NCI-H1436 treated with DMSO at 0.1 percent for 48 hours (cell line): ENCODE measurements at places on chromosomes 16 and 17.

- no peak for DNase-seq
Measured at GRCh38 chr17:41498276-41498675, 7.1 kb downstream of the KRT13 start.

- no peak for DNase-seq
Measured at GRCh38 chr17:66165537-66166123, 26.3 kb downstream of the CEP112 start.

- no peak for DNase-seq
Measured at GRCh38 chr16:66891360-66891759, 11.0 kb downstream of the PDP2 start.

GRCh38 chr16:28974437-28975157 is at the start of gene SPNS1:
Gene SPNS1, plus strand, starts transcription at chr16:28974778. Its CDS starts 374 bp downstream, at chr16:28975152.
- DNase-seq: peak; percentile 63

- DNase-seq: peak; percentile 86
Measured at GRCh38 chr16:24013864-24014645, 178.3 kb downstream of the PRKCB start.

DNA sequence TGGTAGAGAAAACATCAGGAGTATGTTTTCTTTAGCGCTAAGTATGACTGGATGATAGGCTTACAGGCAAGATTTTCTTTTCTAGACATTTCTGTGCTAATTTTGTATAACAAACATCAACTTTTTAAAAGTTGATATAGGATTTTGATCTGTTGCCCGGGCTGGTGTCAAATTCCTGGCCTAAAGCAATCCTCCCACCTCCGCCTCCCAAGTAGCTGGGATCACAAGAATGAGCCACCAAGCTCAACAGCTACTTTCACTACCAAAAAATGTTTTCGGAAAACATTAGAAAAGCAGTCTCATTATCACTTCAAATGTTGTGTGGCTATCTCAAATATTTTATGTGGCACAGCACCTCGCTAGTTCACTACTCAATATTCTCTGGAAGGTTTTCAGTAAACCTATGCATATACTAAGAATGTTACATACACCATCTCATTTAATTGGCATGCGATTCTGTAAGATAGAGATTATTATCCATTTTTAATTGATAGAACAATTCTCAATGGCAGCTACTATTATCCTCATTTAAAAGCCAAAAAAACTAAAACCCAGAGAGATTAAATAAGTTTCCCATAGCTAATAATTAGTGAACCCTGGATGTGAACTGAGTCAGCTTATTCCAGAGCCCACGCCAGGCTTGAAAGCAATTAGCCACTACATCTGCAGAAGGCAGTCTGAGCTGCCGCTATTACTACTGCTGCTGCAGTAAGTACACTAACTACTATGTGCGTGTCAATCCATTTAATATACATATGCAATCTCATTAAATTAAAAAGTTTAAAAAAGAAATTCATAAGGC is 41.7 kb downstream of the CREBBP start:
- DNase-seq: no peak

GRCh38 chr16:56389554-56389953 is 35.8 kb downstream of the AMFR start:
- DNase-seq: no peak

DNA sequence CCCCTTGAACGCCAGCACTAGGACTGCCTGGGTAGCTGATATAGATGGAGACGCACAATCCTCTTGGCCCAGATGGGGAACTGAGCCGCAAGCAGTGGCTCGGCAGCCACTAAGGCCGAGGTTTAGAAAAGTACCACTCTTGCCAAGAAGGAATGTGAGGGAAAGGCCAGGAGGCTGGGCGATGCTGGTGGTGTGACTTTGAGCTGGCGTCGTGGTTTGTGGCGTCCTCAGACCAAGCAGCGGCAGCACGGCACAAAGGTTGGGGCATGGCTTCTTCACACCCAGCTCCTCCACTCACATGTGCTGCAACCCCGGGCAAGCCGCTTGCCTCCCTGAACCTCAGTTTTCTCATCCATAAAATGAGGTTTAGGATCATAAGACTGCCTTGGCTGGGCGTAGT is 15.6 kb downstream of the DCAKD start:
- no peak for DNase-seq

GRCh38 chr17:29665481-29665810 is 42.7 kb upstream of the CORO6 start:
- no peak for DNase-seq

DNA sequence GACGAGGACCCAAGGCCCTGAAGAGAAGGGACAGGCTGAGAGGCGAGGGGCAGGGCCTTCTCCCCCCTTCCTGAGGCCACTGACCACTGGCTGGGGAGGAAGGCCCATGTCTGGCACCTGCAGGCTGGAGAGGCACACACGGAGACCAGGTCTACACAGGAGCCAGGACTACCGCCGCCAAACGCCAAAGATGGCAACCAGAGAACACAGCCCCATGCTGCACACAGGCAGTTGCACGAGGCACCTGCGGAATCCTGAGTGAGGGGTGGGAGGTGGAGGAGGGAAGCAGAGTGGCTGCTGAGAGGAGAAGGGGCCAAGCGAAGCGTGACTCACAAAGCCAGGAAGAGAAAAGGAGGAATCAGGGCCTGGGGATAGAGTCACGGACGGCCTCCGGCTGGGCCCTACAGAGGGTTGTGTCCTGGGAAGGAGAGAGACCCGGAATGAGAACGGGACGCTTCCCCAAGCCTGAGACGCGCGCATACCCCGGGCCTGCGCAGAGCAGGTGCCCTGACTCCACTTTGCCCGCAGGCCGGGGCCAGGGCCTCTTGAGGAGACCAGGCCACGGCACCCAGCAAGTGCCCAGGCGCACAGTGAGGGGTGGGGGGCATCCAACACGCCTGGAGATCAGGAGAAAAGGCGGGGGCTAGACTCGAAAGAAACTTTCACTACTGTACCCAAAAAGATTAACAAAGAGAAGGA is 28.7 kb upstream of the C16orf95 start:
- DNase-seq: no peak

GRCh38 chr17:36673637-36674277 is 72.4 kb downstream of the MRM1 start:
- no peak for DNase-seq

DNA sequence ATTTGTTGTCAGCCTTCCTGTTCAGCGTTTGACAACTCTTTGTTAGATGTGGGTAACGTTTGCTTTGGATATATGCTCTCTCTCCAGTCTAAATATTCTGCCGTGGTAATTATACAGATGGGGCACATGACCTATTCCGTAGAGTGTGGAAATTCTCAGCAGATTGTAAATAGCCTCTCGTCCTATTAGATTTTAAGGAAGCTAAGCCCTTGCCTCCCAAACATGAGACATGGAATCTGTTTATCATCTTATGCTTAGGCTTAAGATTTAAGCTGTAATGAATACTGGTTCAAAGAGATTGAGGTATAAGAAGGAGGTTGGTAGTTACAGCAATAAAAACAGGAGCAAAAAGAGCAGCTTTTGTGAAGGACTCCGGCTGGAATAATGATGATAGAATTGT is 87.4 kb downstream of the RBFOX1 start:
- no peak for DNase-seq

GRCh38 chr16:75433732-75434413 is 570 bp upstream of the CFDP1 start:
- peak; percentile 73 for DNase-seq

- DNase-seq: no peak
Measured at GRCh38 chr17:29722411-29723198, 99.9 kb upstream of the CORO6 start.

- DNase-seq: no peak
Measured at GRCh38 chr17:78719630-78720298, 62.3 kb downstream of the CYTH1 start.

DNA sequence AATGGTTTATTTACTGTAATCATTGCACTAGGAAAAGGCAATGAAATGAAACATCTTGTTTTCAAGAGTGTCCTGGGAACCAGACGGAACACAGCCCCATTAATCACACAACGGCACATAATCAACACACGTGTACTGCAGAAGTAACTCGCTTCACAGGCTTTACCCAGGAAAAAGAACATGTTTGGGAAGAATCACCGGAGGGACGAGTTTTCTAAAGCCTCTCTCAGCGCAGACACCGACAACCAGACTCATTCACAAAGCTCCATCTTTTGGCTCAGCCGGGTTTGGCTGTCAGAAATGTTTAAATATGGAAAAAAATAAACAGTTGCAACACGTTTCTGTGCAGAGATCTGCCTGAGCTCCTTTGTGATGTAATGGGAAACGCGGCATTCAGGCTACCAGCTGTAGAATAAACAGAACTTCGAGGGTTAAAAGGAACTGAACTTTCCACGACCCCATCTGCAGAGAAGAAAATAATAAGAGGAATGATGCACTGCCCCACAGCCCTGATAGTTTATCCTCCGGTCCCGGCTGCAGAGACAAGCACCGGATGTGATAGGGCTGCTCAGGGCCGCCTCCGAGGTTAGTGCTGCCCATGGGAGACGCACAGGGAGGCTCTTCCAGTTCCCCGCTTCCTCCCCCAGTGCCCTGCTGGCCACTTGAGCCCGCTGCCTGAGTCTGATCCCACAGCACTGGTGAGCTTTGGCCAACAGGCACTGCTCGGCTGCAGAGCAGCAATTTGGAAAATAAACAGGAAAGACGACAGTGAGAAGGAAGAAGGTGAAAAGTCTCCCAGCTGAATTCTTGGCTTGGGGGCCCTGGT is 119.8 kb downstream of the HIC1 start:
- no peak for DNase-seq

DNA sequence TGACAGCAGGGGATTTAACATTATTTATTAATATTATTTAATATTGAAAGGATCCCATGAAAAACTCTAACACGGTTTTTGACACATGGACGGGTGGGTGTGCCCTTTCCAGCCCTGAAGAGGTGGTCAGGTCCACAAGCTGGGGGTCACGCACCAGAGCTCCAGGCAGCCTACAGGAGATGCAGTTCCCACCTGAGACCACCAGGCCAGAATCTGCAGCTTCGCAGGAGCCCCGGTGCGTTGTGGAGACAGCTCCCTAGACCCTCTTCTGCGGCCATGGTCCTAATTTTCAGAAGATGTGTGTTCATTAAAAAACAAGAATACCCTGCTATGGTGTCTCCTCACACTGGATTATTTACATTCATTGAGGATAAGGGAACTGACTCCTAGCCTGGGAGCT is 331.1 kb downstream of the C16orf95 start:
- no peak for DNase-seq

GRCh38 chr17:69117855-69118784 is 23.6 kb downstream of the ABCA6 start:
- no peak for DNase-seq

DNA sequence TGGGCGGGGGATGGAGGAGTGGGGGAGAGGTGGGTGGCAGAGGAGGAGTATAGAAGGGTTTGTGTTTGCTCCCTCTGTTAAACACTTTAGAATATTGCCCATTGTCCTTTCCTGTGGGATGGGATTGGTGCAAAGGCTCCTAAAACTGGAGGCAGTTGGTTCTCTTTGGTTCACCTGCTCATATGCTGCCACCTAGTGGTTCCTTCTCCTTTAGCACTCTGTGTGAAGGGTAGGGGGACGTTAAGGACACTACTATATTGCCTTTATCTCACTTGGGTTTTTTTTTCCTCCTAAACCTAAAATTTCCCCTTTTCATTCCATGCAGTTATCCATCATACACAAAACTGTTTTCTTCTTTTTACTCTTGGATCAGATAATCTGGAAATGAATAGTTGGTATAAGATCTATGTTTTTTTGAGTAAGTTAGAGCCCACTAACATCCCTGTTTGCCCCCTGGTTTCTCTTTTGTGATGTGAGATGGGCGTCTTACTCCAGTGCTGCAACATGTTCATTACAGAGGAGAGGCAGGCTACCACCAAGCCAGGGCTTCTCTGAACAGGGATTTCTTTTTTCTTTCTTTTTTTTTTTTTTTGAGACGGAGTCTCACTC is 23.8 kb downstream of the SNX11 start:
- DNase-seq: peak; percentile 60

DNA sequence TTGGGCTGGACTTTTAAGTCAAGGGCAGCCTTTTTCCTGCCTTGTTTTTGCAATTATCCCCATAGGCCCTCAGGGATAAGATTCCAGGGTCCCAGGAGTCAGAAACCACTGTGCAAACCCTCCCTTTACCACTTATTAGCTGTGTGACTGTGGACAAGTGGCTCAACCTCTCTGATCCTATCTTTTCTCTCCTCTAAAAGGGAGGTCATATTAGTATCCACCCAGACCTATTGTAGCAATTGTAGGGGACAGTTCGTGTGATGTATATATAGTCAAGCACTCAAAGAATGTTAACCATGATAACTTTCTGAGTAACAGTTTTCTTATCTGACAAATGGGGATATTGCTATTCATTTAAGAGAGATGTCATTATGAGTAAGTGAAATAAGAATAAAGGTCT is 68.2 kb downstream of the IRX5 start:
- DNase-seq: no peak

GRCh38 chr16:58338205-58338604 is 43.4 kb upstream of the PRSS54 start:
- DNase-seq: no peak

GRCh38 chr16:53949715-53950410 is 245.9 kb downstream of the FTO start:
- no peak for DNase-seq

DNA sequence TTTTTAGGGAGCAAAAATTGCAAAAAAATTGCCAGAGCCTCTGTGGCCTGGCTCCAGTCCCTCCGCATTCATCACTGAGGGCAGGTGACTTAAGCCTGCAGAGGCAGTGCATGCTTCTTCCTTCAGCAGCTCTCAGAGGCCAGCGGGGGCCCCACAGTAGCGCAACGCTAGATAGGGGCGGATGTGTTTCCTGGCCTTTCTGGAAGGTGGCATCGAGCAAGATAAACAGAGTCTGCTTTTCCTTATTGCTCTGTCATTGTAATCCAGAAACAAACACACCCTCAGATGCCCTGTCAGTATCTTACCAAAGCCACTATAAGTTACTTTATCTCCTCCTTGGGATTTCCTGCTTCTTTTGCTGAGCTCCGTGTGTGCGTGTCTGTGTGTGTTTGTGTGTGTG is 75.5 kb upstream of the IRX6 start:
- no peak for DNase-seq

GRCh38 chr17:33561569-33562334 is 268.7 kb upstream of the ASIC2 start:
- DNase-seq: no peak

DNA sequence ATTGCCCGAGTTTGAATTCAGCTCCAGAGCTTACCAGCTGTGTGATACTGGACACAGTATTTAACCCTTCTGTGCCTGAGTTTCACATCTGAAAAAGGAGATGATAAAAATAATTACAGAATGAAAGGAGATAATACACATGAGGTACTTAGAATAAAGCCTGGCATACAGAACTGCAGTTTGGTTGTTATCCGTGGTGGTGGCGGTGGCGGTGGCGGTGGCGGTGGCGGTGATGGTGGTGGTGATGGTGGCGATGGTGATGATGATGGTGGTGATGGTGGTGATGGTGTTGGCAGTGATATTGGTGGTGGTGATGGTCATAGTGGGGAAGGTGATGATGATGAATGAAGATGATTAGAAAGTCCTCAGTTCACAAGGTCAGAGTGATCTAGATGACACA is 57.2 kb downstream of the ABCC1 start:
- DNase-seq: no peak

- DNase-seq: no peak
Measured at GRCh38 chr16:67256701-67257230, 8.0 kb downstream of the SLC9A5 start.

- DNase-seq: no peak
Measured at GRCh38 chr17:48513097-48513496, 17.7 kb downstream of the HOXB1 start.
